ENCODE measurements at places on chromosomes 12 and 14.

DNA sequence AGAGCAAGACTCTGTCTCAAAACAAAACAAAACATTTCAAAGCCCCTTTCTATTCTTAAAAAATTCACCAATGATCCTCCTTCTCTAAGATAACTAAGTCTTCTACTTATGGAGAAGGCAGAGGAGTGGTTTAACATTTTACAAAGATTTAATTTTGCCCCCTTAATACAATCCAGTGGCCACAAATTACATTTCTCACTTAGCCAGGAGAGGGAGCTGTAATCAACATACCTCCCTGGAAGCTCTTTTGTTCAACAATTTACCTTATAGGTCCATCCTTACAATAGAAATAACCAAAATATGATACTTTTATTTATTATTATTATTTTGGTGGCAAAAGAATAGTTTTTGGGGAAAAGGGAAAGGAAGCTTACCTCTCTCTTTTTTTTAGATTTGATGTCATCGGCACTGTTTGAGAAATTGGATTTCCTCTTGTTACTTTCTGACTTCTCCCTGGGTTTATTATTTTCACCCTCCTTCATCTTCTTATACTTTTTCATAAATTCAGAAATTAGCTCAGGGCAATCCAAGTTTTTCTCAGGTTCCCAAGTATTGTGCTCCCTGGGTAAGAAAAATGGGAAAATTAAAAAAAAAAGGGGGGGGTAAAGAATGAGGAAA is 28.1 kb downstream of the CBX5 start:
- DNase-seq: no peak

DNA sequence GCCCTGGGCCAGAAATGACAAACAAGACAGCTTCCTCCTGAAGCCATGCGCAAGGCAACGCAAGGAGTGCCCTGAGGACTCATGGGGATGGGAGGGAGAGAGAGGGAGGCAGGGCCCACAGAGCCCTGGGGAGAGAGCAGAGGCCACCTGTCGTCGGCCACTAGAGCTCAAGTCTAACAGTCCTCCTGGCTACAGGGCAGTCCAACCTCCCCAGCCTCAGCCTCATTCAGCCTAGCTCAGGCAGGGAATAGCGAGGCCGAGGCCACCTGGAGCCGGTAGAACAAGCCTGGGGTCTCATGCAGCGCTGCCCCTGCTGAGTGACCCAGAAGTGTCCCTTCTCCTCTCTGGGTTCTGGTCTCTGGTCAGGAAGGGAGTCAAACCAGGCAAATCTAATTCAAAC is 69.5 kb downstream of the BCL11B start:
- no peak for DNase-seq

- no peak for DNase-seq
Measured at GRCh38 chr12:79549531-79550271, 141.1 kb downstream of the PAWR start.

DNA sequence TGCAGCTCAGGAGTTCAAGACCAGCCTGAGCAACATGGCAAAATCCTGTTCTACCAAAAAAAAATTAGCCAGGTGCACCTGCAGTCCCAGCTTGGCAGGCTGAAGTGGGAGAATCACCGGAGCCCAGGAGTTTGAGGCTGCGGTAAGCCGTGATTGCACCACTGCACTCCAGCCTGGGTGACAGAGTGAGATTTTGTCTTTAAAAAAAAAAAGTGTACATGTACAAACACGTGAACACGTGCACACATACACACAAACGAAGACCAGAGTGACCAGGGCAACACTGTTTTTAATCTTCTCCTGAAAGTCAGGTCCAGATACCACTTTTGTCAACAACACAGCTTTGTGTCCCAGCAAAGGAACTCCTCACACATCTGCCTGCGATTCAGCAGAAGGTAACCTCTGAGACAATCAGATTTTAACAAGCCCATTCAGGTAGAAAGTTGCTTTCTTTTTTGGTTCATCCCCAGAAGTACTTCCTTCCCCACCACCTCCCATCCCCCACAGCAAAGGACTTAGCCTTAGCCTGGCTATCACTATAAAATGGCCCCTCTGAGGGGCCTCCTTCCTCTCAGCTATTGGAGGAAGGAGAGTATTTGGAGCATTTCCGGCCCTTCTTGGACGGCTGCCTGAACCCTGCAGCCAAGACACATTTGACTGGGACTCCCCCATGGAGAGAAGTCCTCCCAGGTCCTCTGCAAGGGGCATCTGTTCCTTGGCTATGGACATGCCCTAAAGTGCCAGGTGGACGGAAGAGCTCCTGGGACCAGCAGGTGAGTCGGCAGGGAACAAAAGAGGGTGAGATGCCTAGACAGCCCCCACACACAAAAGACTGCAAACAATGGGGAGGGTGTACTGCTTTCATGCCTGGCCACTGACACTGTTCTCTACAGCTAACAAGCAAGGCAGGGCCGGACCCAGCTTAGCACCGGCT is 9.8 kb downstream of the CTDSP2 start:
- DNase-seq: peak; percentile 51

- DNase-seq: no peak
Measured at GRCh38 chr14:57732463-57733285, 133.2 kb downstream of the SLC35F4 start.

GRCh38 chr12:4626543-4626942 is 22.3 kb downstream of the AKAP3 start:
- DNase-seq: no peak

DNA sequence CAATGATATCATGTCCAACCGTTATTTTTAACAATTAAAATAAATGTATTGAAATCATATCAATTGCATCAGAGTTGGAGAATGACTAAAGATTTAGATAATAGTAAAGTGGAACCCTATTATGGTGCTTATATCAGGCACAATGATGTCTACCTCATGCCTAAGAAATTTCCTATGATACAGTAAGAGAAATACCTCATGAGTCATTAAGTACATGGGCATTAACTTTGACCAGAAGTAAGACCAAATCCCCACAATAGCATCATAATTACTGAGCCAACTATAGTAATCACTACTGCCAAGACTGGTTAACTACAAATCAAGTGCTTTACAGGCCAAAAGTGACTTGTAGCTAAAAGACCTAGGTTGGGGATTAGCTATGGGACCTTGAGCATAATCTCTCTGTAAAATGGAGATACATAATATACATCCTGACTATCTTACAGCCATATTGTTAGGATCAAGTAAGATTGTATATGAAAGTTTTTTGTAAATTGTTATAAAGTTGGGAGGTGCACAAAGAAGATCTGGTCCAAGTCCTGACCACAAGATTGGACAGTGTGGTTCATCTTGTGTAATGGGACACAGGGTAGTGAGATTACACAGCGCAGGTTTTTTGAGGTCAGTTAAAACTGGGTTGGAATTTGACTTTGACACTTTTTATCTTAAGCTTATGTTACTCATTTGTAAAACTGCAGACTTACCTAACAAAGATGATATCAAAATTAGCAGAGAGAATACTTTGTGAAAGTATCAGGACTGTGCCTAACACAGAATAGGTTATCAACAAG is 60.5 kb downstream of the ERGIC2 start:
- no peak for DNase-seq

Data from stimulated activated naive CD8-positive, alpha-beta T cell treated with anti-CD3 and anti-CD28 coated beads, Interleukin-15, Interleukin-2, amounts not matched to agents 100 U/mL and 50 U/mL, for 24 hours (primary cell).